ENCODE measurements at places on chromosomes 3 and 15.
A peak's percentile ranks its signal among the peaks of the same experiment; 100 is the strongest.

DNA sequence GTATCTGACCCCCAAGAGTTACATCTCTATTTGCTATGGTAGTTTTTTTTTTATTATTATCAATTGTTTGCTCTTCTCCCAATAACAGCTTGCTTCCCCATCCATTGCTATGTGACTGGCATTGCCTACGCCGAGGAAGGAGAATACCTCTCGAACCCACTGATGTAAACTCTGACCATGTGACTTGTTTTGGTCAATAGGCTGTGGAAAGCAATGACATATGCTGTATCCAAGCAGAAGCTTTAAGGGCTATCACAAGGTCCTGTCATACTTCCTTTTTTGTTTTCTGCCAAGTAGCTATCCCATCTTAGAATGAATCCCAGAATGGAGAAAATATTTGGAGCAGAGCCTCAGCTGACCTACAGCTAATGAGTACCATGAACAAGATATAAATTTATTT is 111.0 kb upstream of the FRMD4B start:
- H3K4me1 ChIP-seq: no peaks in the 10 kb centered on the region
- H3K36me3 ChIP-seq: no peaks in the 10 kb centered on the region
- H3K27ac ChIP-seq: no peak overlapping the region

- H3K27me3 ChIP-seq: no peaks in the 10 kb centered on the region
- H3K4me3 ChIP-seq: no peak overlapping the region
- H3K36me3 ChIP-seq: no peaks in the 10 kb centered on the region
- no peak for DNase-seq
- H3K4me1 ChIP-seq: no peaks in the 10 kb centered on the region
- H3K27ac ChIP-seq: no peak overlapping the region
Measured at GRCh38 chr15:53875139-53875538, 103.1 kb upstream of the UNC13C start.

GRCh38 chr3:188060840-188061544 is 93.0 kb upstream of the LPP start:
- H3K4me1 ChIP-seq: peaks cover 2% of the 10 kb centered on the region
- DNase-seq: no peak
- no peaks in the 10 kb centered on the region for H3K36me3 ChIP-seq
- H3K27me3 ChIP-seq: no peaks in the 10 kb centered on the region
- no peak overlapping the region for H3K4me3 ChIP-seq

GRCh38 chr3:110940055-110940454 is 131.6 kb upstream of the NECTIN3 start:
- no peak overlapping the region for H3K4me3 ChIP-seq
- no peaks in the 10 kb centered on the region for H3K36me3 ChIP-seq
- H3K27ac ChIP-seq: no peak overlapping the region
- DNase-seq: no peak
- H3K4me1 ChIP-seq: no peaks in the 10 kb centered on the region
- no peaks in the 10 kb centered on the region for H3K27me3 ChIP-seq

- H3K36me3 ChIP-seq: no peaks in the 10 kb centered on the region
- H3K27me3 ChIP-seq: no peaks in the 10 kb centered on the region
- no peaks in the 10 kb centered on the region for H3K4me1 ChIP-seq
- no peak for DNase-seq
Measured at GRCh38 chr3:36814066-36814717, 49.8 kb upstream of the DCLK3 start.

DNA sequence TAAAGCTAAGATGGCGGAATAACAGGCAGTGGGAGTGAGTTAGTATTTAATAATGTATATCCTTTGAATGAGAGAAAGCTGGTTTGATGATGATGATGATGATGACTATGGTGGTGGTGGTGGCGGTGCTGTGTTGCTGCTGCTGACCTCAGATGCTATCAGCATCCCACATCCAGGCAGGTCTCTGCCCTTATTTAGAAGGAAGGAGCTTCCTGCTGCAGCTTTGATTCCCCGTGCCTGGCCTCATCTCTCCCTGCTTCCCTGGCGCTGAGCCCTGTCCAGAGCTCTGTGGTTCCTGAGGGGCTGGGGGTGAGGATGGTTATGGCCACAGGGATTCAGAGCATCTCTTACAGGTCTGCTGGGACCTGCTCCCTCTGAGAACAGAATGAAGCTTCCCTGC is 73.1 kb downstream of the RAB11A start:
- no peaks in the 10 kb centered on the region for H3K4me1 ChIP-seq
- DNase-seq: no peak
- H3K36me3 ChIP-seq: no peaks in the 10 kb centered on the region
- no peaks in the 10 kb centered on the region for H3K27me3 ChIP-seq
- H3K27ac ChIP-seq: no peak overlapping the region
- no peak overlapping the region for H3K4me3 ChIP-seq

DNA sequence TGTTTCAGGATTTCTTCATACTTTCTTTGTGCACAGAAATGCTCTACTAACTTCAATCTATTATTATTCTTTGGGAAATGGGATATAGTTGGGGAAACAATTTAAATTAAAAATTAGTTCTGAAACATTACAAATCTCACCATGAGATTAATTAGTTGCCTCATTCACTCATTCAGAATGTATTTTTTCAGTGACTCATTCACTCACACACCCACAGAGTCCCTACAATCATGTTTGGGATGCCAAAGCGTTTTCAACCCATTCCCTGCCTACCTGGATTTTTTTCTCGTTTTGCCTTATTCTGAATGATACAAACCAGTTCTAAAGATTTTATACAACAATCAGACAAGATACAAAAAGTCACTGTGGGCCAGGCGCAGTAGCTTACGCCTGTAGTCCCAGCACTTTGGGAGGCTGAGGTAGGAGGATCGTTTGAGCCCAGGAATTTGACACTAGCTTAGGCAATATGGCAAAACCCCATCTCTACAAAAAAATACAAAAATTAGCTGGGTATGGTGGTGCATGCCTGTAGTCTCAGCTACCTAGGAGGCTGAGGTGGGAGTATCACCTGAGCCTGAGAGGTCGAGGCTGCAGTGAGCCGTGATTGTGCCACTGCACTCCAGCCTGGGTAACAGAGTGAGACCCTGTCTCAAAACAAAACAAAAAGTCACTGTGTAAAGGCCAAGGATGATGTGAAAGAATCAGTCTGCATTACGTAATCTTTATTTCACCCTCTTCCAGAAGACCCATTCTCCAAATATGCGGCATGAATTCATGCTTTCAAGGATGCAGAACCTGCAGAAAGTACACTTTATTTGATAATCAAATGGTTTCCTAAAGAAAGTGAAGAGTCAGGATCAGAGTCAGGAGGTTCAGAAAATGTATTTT is 34.8 kb upstream of the ARHGEF3 start:
- H3K4me3 ChIP-seq: no peak overlapping the region
- no peaks in the 10 kb centered on the region for H3K36me3 ChIP-seq
- H3K4me1 ChIP-seq: peaks cover 8% of the 10 kb centered on the region
- no peak overlapping the region for H3K27ac ChIP-seq
- H3K27me3 ChIP-seq: no peaks in the 10 kb centered on the region

- no peaks in the 10 kb centered on the region for H3K4me1 ChIP-seq
- H3K4me3 ChIP-seq: no peak overlapping the region
- no peaks in the 10 kb centered on the region for H3K36me3 ChIP-seq
- no peak overlapping the region for H3K27ac ChIP-seq
- DNase-seq: peak; percentile 26
Measured at GRCh38 chr3:26799679-26800317, 177.2 kb downstream of the LRRC3B start.

DNA sequence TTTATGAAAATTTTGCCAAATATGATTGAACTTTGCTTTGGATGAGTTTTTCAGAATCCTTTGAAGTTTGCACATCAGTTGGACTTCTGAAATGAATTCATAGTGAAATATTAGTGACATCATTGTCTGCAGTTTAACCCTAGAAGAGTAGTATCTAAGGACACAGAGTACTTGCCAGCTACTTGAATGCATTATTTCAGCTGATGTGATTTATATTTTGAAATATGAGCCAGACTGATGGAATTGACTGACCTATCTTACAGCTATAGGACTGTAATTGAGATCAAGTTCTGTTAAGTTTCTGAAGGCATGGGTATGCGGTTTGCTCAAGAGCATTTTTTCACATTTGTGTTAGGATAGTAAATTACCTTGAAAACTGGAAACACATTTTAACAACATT is 51.2 kb downstream of the LYSMD4 start:
- H3K4me3 ChIP-seq: no peak overlapping the region
- DNase-seq: no peak
- no peaks in the 10 kb centered on the region for H3K4me1 ChIP-seq
- H3K36me3 ChIP-seq: peaks cover 48% of the 10 kb centered on the region
- H3K27ac ChIP-seq: no peak overlapping the region

DNA sequence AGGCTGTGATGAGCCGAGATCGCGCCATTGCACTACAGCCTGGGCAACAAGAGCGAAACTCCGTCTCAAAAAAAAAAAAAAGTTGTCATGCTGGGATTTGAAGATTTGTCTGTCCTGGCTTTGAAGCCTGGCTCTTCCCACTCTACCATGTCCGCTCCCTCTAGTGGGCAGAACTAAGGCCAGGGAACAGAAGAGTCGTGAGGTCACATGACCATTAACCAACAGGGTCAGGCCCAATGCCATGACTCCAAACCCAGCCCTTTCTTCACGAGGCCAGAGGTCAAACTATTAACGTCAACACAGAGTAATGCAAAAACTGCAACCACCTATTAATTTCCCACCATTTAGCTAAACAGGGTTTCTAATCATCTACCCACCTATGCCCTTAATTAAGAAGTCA is 212.1 kb downstream of the ADAMTS17 start:
- H3K4me3 ChIP-seq: no peak overlapping the region
- H3K27me3 ChIP-seq: no peaks in the 10 kb centered on the region
- no peak for DNase-seq
- no peaks in the 10 kb centered on the region for H3K36me3 ChIP-seq
- H3K4me1 ChIP-seq: no peaks in the 10 kb centered on the region

DNA sequence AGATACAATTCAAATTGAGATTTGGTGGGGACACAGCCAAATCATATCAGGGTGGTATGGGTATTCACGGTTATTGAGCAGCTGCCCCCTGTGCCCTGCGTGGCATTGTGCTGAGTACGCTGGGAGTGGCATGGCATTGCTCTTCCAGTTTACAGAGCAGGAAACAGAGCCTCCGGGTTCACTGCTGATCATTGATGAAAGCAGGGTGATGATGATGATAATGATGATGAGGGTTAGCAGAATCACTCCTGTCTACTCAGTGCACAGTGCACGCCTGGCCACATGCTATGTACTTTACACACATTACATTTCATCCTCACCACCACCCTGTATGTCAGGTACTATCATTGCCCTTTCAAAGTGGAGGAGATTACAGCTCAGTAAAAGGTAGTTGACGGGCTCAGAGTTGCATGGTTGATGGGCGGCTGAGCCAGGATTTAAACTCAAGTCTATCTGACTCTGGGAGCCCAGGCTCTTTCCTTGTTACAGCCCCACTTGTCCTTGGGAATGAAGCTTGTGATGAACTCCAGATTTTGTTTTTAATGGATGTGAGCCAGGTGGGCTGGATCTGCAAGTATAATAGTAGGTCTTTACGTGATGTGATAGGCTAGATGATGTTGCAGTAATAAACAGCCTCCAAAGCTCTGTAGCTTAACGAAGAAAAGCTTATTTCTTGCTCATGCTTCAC is 87.6 kb upstream of the MYZAP start:
- no peak for DNase-seq
- no peak overlapping the region for H3K27ac ChIP-seq
- peaks cover 38% of the 10 kb centered on the region for H3K4me1 ChIP-seq

DNA sequence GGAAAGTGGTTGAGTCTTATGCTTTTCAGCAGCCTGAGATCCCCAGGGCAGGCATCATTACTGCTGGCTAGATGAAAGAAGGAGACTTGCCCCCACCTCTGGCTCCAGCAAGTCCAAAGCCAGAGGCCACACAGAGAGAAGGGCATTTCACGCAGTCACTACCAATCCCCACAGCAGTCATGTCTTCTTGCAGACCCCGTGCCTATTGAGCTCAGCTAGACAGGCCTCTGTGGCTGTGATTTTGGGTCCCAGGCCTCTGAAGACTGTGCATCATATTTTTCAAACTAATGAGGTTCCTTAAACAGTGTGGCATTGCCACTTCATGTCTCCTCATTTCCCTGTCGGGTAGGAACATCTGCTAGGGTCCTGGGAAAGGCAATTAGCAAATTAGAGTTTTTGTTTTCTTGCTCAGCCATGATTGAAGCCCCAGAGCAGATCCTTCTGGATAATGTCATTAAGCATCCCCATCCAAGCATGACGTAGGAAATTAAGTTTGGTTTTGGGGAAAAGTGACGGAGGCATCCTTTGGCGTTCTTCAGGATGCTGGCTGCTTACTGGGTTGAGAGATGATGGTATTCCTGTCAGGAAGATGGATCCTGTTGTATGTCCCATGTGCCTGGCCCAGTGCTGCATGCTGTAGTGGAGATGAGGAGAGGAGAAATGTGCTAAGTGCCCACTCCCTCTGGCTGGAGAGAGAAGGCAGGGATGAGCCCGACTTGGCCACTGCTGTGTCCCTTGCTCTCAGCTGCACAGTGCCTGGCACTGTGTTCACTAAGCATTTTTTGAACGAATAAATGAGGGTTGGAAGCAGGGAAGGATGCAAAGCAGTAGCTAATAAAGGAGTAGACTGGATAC is 7.0 kb downstream of the SPSB4 start:
- no peaks in the 10 kb centered on the region for H3K4me1 ChIP-seq
- no peak for DNase-seq
- H3K36me3 ChIP-seq: no peaks in the 10 kb centered on the region
- H3K27ac ChIP-seq: peak overlapping the region; percentile 88
- H3K4me3 ChIP-seq: no peak overlapping the region

DNA sequence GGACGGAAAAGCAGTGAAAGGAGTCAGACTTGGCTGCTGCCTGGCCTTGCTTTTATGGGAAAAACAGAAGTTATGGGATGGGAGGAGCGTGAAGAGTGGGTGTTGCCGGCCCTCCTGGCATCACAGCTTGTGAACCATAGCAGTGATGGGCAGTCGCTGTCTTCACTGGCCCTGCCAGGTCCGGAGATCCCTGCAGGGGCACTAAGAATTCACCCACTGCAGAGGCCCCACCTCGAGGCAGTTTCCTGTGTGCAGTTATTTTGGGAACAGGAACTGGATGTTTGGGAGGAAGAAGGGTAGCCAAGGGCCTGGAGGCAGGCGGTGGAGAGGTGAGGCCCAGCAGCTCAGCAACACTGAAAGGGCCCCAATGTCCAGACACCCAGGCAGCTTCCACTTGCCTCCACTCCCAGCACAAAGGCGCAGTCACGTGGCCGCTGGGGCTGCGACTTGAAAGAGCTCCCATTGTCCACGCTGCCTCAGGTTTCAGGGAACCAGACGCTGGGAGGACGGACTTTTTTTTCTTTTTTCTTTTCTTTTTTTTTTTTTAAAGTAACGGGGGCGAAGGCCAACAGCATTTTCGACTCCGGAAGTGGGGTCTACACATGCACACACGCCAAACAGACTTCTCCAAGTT is 255.6 kb downstream of the ZNF621 start:
- H3K4me3 ChIP-seq: no peak overlapping the region
- no peaks in the 10 kb centered on the region for H3K4me1 ChIP-seq
- H3K27me3 ChIP-seq: no peaks in the 10 kb centered on the region
- H3K36me3 ChIP-seq: no peaks in the 10 kb centered on the region
- DNase-seq: no peak

Data from endodermal cell (in vitro differentiated cells).